SHP77 (cell line): ENCODE measurements at places on chromosomes 13 and 19.
A peak's percentile ranks its signal among the peaks of the same experiment; 100 is the strongest.

DNA sequence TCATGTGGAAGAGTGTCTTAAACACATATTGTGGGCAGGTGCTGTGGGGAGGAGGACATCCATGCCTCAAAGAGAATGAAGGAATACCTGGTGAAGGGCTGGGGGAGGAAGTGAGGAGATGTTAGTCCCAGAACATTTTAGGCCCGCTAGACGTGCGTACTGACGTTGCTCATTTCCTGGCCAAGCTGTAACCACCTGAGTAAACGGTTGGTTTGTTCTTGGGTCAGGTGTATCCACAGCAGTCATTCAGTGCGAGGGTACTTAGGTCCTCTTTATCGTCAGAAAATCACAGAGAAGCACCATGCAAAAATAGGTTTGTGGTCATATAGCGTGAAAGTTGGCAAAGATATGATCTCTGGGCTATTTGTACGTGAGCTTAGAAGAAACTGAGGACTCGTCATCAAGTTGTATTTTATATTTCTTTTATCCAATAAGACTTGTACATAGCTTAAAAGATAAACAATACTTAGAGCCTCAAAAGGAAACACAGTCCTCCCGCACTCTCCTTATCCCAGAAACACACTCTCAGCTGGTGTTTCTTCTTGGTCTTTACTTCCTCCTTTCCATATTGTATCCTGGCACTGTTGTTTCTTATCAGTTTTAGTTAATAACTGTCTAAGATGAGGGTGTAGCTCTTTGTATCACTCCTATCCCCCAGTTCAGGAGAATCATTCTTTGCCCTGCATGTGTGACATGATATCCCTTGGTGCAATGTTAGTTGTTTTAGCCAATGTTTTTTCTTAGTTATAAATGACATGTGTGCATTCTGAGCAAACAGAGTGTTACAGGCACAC, 52.0 kb downstream of the ARHGEF7 start:
- peak; percentile 18 for DNase-seq

DNA sequence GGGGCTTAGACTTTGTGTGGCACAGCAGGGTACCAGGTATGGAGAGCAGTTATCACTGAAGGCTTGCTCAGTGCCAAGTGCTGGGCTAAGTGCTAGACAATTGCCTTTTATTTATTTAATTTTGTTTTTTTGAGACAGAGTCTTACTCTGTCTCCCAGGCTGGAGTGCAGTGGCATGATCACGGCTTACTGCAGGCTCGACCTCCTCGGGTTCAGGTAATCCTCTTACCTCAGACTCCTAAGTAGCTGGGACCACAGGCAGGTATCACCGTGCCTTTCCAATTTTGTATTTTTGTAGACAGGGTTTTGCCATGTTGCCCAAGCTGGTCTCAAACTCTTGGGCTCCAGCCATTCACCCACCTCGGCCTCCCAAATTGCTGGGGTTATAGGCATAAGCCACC, 256.9 kb downstream of the ZNF536 start:
- DNase-seq: no peak

DNA sequence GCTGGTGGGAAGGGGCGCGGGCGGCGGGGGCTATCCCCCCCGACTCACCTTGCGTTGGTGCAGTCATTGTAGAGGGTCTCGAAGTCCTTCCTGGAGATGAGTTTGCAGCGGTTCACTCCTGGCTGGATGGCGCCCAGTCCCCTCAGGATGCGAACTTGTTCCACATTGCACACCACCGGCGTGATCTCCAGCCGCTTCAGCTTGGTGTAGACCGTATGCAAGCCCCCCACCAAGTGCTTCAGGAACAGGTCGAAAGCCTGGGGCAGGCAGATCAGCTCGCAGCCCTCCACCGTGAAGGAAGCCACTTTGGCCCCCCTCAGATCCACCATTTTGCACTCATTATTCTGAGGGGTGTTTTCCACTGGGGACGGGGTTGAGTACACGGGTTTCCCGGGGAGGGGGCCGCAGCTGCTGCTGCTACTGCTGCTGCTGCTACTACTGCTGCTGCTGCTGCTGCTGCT, 1.1 kb downstream of the DACH1 start:
- no peak for DNase-seq

GRCh38 chr19:54109651-54110050, 5.8 kb downstream of the TFPT start:
- DNase-seq: no peak

- no peak for DNase-seq
Observed at GRCh38 chr19:14300303-14300702, 80.9 kb upstream of the ADGRE5 start.

GRCh38 chr13:23778879-23779278, 110.3 kb downstream of the MIPEP start:
- no peak for DNase-seq

DNA sequence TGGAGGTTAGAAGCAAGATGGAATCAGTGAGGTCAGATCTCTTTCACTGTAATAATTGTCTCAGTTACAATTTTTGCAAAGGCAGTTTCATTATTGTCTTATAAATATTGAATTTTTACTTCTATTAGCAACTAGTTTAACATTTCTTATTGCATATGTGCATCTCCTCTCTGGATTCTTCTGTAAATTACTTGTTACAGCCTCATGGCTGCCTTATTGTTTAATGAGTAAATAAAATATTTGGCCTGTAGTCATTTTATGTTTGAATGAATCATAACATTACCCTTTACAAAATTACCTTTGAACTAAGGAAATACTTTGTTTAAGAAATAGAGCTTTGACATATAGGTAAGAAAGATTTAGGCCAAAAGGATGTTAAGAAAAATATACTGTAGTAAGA, 212.4 kb downstream of the SLITRK6 start:
- DNase-seq: no peak

DNA sequence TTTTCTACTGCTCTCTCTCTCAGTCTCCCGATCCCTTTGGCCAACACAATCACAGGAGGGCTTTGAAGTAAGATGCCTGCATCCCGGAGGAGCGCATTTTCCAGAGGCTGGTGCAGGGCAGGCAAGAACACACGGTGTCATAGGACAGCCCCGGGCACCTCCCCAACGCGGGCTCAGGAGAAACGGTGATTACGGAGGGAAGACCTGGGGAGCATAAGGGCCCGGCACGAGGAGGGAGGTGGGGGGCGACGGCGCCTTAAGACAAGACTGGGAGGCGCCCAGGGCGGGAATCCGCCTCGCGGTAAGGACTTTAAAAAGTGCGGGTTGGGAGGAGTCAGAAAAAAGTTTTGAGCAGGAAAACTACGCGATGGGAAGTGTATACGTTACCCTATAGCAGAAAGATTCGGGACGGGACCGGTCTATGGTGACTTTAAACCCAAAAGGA, 18.7 kb upstream of the ZNF888 start:
- DNase-seq: no peak

DNA sequence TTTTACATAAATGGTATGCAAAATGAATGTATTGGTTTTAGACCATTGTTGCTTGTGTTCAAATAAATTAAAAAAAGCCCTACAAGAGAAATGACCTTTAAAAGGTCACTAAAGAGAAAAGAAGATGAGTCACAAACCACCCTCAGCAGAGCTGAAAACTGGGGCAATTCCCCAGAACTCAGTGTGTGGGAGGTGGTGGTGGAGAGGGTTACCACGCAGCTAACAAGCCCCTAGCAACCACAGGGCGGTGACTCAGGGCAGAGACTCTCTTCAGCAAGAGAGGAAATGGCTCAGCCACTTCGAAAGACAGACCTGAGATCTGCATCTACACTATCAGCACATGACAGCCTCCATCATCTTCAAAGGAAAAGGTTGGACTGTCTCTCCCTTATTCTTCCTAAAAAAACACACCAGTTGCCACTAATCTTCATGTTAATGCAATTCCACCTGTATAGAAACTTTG, 29.4 kb upstream of the NDFIP2 start:
- no peak for DNase-seq

DNA sequence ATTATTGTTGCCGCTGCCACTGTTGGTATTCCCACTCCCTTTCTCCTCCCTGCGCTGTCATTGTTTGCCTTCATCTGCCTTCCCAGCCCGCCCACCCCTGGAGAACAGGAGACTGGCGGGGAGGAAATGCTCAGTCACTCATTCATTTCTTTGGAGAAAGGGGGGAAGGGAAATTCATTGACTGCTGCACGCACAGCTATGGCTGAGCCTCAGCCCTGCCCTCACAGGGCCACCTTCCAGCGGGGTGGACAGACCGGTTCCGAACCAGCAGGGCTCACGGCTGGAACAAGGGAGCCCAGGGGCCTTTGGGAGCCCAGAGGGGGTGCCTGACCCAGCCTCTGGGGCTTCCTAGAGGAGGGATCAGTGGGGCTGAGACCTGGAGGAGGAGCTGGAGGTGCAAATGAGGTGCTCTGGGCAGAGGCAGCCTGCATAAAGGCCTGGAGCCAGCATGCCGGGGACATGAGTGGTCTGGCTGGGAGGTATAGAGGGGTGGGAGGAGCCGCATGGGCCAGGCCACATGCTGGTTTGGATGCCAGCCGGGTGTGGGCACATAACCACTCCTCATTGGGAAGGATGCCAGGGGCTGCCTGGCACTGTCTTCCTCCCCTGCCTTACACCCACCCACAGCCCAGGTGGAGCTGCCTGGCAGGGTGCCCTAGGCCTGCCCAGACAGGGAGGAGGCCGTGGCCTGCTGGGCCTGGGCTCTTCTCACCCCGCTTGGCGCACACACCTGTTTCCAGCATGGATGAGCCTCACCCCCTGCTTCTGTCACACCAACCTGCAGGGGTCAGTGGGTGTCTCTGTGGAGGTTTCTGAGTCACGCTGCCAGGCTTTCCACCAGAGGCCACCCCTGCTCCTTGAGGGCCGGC, 26.8 kb downstream of the PPP5C start:
- peak; percentile 86 for DNase-seq

DNA sequence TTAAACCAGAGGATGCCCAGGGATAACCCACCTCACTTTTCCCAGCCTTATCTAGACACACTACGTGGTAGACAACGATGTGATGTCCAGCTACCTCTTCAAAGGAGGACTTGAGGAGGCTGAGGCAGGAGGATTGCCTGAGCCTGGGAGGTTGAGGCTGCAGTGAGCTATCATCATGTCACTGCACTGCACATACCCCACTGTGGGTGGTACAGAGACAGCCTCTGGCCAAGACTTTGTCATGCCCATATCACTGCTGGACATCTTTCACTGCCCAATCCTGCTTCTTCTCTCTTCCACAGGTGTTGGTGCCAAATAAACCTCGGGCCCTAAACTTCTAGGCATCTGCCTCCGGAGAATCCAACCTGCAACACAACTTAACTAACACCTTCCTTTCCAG, 85.8 kb downstream of the FAM216B start:
- DNase-seq: no peak

GRCh38 chr13:110638257-110638656, 22.9 kb downstream of the NAXD start:
- no peak for DNase-seq

DNA sequence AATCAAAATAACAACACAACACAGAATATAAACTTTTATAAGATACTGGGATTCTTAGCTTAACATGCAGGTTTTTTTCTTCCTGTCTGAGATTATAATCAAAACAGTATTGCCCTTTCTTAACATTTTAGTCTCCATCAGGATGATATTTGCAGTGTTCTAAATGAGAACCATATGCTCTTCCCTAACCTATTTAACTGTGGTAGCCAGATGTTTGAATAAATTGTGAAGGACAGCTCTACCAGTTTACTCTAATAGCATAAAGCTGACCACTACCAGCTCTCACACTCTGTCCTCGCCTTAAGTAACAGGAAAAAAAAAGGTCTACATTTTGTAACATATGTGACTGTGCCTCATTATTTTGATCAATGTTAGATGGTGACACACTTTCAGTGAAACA, 618.7 kb upstream of the SGCG start:
- no peak for DNase-seq

- DNase-seq: peak; percentile 24
Observed at GRCh38 chr13:27341616-27342015, 71.0 kb downstream of the RASL11A start.

GRCh38 chr19:35710784-35711723, 6.7 kb downstream of the ZBTB32 start:
- DNase-seq: no peak

- no peak for DNase-seq
Observed at GRCh38 chr13:27038323-27038722, 133.3 kb downstream of the USP12 start.

GRCh38 chr13:99357131-99357596, 50.0 kb upstream of the GPR183 start:
- DNase-seq: no peak

- DNase-seq: no peak
Observed at GRCh38 chr19:6925386-6925785, 38.0 kb downstream of the ADGRE1 start.

GRCh38 chr13:99307247-99307646, at the start of gene GPR183:
Gene GPR183 (minus strand): TSS chr13:99307399. CDS start chr13:99296145, 11,254 bp downstream.
- DNase-seq: no peak

- no peak for DNase-seq
Observed at GRCh38 chr13:90201676-90202460, 1145.6 kb upstream of the MIR17HG start.

DNA sequence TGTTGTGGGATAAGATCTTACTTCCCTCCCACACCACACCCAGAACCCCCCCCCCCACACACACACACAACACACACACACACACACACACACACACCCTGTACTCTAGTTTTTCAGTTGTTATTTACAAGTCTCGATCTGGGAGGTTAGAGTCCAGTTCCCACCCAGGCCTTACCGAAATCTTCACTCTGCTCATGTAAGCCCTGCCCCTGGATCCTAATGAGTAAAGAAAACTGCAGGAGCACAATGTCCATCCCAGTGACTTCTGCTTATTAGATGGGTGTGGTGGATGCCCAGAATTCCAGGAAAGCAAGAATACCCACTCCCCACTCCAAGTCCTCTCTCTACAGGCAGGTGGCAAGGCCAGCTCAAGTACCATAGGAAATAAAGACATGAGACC, 23.0 kb downstream of the STARD13 start:
- no peak for DNase-seq

- DNase-seq: no peak
Observed at GRCh38 chr19:17605761-17606589, 50.5 kb downstream of the COLGALT1 start.

- no peak for DNase-seq
Observed at GRCh38 chr13:110403315-110403714, 96.2 kb downstream of the COL4A2 start.

GRCh38 chr13:62139597-62139996, 723.9 kb upstream of the PCDH20 start:
- DNase-seq: no peak

GRCh38 chr19:39595950-39596349, 6.4 kb upstream of the LGALS13 start:
- no peak for DNase-seq

DNA sequence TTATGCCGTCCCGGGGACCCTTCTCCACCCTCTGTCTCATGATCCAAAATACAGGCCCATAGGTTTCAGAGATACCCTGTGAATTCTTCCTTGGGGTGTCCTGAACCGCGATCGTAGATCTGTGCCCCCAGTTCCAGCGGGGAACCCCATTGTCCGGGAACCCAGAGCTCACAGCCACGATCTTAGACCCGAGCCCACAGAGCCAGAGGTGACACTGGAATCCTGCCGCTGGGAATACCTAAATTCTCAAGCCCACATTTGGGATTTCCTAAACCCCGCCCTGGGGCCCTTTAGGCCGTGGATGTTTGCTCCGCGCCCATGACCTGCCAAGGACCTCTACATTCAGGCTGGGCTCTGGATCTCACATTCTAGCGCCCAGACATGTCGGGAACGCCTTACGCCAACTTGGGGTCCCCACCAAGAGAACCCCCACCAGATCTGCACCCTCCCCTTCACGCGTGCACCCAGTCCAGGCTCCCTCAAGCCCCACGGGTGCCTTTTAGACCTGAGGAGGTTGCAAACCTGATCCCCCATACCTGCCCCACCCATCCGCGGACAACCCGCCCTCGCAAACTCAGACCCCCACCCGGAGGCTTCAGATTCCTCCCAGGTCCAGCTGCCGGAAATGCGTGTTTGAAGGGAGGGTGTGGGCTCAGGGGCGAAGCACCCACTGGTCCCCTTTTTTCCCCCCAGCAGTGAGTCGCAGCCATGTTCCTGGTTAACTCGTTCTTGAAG, 605 bp downstream of the CAPNS1 start:
- peak; percentile 67 for DNase-seq
